ENCODE measurements at places on chromosomes 2 and 18. TPM values are rescaled to one million over a fixed set of nuclear protein-coding genes. Genes with fewer than 3 reads are reported as not detected.

Gene SDC1
- total RNA-seq, result 132 TPM

Gene MAP3K19
- not detected for total RNA-seq

Gene PRSS56
- not detected for total RNA-seq

Gene HNRNPLL
- total RNA-seq, result 18.9 TPM
